ENCODE measurements at places on chromosomes 3 and 15.

GRCh38 chr15:77839456-77839855 lies 206.7 kb upstream of the LINGO1 start:
- DNase-seq = no peak

DNA sequence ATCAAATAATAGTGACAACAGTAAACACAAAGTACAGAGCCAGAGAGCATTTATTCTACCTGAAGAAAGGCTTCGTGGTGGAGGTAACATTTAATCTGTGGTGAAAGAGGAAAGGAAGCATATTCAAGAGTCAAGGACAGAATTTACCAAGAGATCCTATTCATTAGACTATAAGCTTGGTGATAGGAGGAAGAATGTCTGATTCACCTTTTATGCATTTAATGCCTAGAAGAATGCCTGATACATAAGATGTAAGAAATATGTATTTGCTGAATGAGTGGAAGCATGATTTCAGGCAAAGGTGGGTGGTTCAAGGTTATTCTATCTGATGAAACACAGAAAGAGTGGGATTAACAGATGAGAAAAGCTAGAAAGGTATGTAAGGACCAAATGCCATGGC lies 119.8 kb downstream of the SERPINI1 start:
- no peak for DNase-seq

DNA sequence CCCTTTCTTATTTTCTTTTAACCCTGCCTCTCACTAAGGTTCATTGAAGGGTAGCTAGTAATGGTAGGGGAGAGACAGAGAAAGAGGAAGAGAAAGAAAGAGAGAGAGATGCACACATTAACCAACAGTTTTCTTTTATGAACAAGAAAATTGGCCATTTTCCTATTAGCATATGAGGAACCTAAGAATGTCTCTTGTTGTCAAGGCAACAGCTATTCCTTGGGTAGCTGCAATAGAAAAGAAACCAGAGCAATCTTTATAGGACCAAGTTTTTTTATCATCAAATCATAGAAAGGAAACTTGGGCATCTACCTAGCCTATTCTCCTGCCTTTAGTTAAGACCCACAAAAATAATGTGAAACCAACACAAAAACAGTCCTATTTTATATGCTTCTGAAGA lies 15.0 kb upstream of the CCDC39 start:
- no peak for DNase-seq

DNA sequence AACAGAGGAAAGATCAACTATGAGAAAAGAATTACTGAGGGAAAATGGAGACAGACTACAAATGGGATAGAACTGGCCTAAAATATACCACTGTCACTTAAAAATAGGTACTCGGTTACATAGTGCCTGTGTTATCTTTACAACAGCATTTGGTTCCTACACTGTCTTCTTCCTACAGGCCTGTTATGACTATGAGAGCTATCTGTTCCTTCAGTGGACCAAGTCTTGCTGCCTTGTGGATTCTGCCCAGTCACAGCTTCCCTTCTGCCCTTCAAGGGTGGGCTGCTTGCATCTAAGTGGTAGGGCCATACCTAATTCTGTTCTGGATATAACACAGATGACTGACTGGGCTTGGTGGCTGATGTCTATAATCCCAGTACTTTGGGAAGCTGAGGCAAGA lies 13.8 kb upstream of the ARHGEF3 start:
- DNase-seq = no peak

DNA sequence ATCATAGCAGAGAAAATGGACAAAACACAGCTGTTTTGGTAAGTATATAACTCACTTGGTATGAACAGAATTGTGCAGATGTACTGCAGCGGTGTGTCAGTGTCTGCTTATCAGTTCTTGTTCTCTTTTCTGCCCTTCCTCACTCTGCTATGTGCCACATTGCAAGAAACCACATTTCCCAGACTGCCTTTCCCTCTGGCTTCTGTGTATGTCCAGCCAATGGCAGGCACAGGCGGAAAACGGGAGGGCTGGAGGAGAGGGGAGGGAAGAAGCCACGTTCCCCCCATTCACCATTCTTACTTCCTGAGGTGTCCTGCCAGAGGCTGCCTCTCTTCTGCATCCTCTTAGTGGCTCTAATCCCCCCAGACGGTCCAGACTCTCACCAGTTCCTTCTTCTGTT lies 15.4 kb downstream of the HHLA2 start:
- no peak for DNase-seq

- DNase-seq = no peak
Measured at GRCh38 chr15:50418041-50418583, 6.1 kb upstream of the USP8 start.

GRCh38 chr15:91465086-91465485 lies 365.0 kb downstream of the SV2B start:
- no peak for DNase-seq

DNA sequence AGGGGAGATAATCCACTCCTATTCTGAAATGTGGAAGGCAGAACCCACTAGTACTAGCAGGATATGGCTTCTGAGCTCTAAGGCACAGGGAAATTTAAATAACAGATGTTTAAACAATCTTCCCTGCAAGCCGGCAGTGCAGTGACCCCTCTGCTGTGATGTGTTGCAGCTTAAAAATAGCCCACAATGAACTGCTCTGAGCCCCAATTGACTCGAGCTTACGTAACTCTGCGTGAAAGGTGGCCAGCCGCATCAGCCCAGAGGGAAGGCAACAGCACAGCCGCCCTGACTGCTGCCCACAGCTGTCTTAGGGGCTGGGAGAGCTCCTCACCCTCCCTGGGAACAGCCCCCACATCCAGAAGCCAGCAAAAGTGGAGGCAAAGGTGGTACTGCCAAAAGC lies 12.5 kb upstream of the CAMKV start:
- DNase-seq = no peak

- DNase-seq = no peak
Measured at GRCh38 chr15:26070095-26070532, 207.0 kb upstream of the ATP10A start.

- DNase-seq = no peak
Measured at GRCh38 chr3:45507820-45508317, 86.7 kb upstream of the LIMD1 start.

GRCh38 chr15:53328341-53328740 lies 431.1 kb downstream of the WDR72 start:
- DNase-seq = no peak

DNA sequence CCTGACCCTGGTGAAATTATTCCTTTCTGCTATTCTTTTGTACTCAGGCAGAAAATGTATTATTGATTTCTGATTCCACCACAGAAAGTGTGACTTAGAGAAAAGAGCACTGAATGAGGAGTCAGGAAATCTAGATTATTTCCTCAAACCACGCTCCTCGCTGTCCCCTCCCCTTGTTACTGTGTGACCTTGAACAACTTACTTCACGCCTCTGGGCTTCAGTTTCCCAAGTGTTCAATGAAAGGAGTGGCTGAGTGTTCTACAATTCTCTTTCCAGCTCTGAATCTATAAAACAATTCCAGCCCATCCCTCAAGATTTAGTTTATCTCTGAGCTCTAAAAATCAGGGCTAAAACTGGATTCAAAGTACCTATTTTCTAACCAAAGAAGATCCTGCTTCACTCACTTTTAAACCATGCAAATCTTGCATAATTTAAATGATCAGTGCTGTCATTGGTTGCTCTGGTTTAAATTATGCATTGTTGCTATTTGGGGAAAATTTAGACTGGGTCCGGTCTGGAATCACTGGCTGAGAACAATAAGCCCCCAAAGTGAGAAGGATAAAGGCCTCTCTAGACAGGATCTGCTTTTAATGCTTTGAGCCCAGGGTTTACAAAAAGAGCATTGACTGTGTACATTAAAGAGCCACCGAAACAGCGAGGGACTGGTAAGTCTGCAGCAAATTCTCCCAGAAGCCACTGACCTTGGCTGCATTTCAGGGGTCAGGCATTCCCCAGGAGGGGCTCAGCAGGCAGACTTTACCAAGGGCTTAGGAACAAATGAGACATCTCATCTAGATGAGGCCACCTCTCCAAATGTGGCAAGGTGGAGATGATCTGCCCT lies 3.2 kb downstream of the TNIK start:
- no peak for DNase-seq

- no peak for DNase-seq
Measured at GRCh38 chr3:42886294-42886822, 10.7 kb upstream of the CYP8B1 start.

DNA sequence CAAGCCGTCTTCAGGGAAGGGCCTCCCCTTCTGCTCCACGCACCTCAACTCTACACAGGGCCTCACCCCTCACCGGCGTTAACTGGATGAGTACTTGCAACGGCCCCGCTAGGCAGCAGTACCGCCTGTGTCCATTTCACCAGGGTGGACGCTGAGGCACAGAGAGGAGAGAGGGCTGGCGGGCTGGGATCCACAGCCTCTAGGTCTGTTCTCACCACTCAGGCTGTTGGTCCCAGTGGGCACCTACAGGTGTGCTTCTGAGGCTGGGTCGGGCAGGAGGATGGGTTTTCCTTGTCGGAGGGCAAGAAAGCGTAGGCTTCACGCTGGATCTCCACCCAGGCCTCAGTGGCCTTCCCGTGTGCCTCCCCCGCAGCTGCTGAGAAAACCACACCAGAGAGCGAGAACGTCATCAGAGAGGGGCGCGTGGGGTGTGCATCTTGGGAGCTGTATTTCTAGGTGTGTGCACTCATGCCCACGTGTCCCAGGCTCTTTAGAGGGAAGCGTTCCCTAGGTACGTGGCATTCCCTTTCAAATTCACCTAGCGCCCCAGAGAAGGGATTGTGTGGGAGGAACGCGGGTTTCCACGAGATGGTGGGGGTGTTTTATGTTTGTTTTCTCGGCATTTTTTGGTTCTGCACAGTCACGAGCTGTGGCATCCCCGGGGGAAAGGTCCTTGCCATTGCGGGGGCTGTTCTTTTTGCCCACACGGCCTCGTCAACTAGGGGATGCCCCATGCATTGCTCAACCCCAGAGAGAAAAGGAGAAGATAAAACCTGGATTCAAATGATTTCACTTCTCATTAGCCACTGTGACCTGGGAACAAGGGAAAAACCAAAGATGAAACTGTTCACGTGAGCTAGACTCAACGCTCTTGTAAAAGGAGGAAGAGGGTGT lies 67.7 kb downstream of the MGLL start:
- no peak for DNase-seq

DNA sequence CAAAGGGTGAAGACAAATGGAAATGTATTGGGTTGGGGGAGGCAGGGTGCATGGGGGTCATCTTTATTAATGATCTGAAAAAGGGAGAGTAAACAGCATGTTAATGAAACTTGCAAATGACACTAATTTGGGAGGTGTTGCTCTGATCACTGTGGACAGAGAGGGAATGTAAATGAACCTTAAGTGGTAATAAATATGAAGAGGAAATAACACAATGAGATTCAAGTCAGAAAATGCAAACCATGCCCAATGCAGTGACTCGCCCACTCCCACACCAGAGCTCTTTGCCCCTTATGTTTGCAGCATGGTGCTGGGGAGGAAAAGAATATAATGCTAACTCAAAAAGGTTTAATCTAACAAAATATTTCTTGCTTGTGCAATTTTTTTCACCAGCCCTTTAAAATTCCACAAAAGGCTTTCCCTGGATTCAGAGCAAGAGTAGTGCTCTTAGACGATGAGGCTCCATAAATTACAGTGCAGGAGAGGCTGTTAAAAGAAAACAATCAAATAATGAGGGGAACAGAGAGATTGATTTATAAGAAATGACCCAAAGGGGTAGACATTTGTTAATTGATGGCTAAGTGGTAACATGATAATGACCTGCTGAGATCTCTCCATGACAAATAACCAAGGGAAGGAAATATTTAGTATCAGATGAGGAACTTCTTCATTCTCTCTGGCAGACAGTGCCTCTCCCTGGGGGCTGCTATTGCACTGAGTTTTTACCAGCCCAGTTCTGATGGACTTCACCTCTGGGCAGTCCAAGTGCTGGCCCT lies 210.0 kb upstream of the PPP2R3A start:
- DNase-seq = no peak

All from GM04503 (cell line).